Sigmoid colon (tissue), 7 donors: ENCODE measurements at places on chromosomes 16 and 17.

- no peak for DNase-seq
These were observed 68.0 kb downstream of the ABR start for GRCh38 chr17:1111599-1112443.

GRCh38 chr17:60077672-60078519, 825 bp downstream of the HEATR6 start:
- no peak for DNase-seq

GRCh38 chr17:53336281-53336680, 486.4 kb upstream of the KIF2B start:
- no peak for DNase-seq

GRCh38 chr16:2212362-2213324, 2.0 kb upstream of the BRICD5 start:
- DNase-seq, result no peak

DNA sequence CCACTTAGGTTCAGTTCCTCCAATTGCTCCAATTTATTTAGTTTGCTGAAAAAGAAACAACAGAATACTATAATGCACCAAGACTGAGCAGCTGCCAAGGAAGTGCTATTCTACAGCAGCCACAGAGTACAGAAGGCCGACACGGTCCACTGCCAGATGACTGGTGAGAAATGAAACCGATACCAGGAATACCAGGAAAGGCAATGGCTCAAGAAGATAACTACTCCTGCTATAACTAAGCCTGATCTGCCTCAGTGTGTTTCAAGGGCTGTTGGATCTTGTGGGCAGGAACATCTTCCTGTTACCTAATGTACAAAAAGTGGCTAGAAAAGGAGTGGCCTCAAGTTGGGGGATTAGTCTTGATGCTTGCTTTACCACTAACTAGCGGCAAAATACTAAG, 32.8 kb downstream of the MARVELD3 start:
- no peak for DNase-seq
